Activated CD4-positive, alpha-beta T cell treated with anti-CD3 and anti-CD28 coated beads for 1 hour (primary cell): ENCODE measurements at places on chromosomes 11 and 22.

DNA sequence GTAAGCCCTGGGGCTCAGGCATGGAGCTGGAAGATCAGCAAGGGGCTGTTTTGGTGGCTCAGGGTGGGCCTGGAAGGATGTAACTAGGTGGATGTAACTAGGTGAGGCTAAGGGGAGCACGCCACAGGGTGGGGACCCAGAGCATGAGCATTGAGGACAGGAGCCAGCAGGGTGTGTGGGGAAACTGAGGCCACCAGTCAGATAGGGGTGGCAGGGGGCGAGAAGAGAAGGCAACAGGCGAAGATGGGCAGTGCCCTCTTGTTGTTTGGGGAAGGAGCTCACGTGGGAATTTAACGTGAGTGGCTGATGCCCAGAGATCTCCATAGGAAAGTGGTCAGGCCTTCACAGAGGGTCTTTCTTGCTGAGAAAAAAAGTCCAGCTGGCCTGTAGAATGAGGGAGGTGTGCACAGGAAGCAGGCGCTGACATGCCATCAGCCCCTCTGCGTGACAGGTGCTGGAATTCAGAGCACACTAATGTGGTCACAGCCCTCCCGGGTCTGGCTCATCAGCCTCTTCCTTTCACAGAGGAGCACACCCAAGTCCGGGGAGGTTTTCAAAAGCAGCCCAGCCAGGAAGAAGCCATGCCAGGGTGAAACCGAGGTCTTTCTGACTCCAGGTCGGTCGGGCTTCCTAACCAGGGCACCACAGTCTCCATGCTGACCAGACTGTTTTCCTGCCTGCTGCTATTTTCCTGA, 54.6 kb upstream of the PAX6 start:
- no peak for DNase-seq

DNA sequence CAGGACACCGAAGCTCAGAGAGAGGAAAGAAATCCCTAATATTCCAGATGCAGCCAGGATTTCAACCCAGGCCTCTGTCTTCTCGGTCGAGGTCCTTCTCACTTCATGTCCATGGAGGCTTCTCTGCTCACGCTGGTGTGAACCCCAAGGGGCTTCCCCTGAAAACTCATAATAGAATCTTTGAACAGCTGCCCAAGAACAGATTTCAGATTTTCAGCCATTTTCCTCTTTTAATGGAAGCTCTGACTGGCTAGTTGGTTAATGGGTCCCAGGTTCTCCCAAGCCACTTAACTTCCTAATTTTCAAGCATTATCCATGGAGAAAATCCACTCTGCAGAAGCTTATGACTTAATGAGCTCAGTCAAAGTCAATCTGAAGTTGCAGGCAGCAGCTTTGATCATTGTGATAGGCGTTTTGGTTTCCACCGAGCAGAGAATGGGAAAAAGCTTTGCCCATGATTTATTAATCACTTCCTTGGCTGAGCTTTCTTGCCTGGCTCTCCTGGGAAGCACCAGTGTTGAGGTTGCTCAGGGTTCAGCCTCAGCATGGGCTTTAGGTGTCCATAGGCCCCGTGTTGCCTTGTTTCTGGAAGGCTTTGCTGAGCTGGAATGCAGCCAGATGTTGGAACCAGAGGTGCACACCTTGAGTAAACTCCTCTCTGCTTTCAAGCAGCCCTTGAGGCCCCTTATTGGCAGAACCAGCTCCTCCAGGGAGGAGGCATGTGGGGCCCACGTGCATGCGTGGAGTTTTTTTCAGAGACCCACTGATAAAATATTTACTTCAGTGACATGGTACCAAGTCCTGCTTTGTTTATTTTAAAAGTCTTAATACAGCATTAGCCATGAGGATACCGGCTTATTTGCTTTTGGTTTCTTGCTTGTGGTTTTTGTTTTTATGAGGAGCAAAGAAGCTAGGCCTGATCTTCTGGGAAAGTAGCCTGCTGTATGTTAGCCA, 25.5 kb downstream of the LDLRAD3 start:
- DNase-seq, result no peak

DNA sequence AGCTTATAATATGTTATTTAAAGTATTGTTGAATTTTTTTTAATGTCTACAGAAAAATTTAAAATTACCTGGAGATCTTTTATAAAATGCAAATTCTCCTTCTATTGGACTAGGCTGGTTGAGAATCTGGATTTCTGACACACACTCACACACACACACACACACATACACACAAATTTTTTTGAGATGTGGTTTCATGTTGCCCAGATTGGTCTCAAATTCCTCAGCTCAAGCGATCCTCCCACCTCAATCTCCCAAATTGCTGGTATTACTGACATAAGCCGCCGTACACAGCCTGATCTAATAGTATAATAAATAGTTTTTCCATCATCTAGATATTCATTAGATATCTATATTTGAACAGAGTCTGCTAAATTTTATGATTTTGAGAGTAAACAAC, 4.5 kb upstream of the RFPL1 start:
- no peak for DNase-seq

DNA sequence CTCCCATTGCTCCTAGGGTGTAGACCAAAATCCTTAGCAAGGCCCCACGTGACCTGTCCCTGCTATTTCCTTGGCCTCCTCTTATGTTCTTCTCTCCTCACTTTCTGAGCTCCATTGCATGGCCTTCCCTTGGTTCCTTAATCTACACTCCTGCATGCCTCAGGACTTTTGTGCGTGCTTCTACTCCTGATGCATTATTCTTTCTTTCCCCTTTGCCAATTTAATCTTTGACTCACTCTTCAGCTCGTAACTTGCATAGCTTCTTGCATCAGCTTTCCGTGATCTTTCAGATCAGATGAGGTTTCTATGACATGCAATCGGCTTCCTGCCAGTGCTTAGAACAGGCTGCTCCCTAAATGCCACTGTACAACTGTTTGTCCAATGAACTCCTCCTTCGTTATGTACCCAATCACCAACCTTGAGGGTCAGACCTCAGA, 261.6 kb upstream of the CADM1 start:
- DNase-seq, result no peak

DNA sequence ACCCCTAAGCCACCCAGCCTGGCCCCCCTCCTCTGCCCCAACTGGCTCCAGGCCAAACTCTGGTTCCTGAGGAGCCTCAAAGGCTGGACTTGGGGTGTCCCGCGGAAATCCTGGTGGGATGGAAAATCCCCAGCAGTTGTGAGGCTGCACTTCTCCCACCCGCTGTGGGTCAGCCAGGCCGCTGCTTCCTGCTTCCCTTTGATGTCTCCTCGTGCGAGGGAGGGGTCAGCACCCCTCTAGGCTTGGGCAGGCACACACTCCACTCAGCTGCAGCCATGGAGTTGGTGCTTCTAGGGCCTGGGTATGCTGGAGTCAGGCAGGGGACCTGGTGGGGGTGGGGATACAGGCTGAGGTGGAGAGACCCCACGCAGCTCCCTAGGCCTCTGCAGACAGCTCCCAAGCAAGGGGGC, 12.0 kb downstream of the KCNQ1OT1 start:
- no peak for DNase-seq

- DNase-seq, result no peak
These were observed 15.2 kb upstream of the SERPIND1 start for GRCh38 chr22:20758688-20759087.
